ENCODE measurements at places on chromosomes 1 and 21.

GRCh38 chr1:6833804-6834203 is 48.5 kb downstream of the CAMTA1 start:
- no peak for DNase-seq

GRCh38 chr1:47465605-47466004 is 27.8 kb downstream of the FOXD2 start:
- no peak for DNase-seq

DNA sequence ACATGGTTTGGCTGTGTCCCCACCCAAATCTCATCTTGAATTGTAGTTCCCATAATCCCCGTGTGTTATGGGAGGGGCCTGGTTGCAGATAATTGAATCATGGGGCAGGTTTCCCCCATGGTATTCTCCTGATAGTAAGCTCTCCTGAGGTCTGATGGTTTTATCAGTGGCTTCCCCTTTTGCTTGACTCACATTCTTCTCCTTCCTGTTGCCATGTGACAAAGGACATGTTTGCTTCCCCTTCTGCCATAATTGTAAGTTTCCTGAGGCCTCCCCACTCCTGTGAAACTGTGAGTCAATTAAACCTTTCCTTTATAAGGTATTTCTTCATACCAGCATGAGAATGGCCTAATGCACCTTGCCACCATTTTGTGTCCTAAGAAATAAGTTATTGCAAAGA is 415.0 kb downstream of the COL11A1 start:
- no peak for DNase-seq

- peak; percentile 21 for DNase-seq
Measured at GRCh38 chr1:218462116-218462515, 117.0 kb downstream of the TGFB2 start.

- DNase-seq, result no peak
Measured at GRCh38 chr1:185561629-185562028, 172.6 kb upstream of the HMCN1 start.

DNA sequence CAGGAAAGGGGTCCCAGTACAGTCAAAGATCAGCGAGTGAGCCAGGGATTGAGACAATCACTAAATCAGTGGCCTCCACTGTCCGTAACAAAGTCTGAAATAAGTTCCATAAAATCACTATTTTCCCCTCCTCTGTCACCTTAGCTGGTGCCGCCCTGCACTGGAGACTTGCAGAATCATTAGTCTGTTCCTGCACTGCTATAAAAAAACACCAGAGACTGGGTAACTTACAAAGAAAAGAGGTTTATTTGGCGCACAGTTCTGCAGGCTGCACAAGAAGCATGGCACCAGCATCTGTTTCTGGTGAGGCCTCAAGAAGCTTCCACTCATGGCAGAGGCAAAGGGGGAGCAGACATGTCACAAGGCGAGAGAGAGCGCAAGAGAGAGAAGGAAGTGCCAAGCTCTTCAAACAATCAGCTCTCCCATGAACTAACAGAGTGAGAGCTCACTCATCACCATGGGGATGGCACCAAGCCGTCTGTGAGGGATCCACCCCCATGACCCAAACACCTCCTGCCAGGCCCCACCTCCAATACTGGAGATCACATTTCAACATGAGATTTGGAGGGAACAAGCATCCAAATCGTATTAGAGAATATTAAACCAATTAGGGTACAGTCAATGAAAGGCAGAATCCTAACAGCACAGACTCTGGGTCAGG is 129.8 kb upstream of the TIAM1 start:
- DNase-seq, result no peak

DNA sequence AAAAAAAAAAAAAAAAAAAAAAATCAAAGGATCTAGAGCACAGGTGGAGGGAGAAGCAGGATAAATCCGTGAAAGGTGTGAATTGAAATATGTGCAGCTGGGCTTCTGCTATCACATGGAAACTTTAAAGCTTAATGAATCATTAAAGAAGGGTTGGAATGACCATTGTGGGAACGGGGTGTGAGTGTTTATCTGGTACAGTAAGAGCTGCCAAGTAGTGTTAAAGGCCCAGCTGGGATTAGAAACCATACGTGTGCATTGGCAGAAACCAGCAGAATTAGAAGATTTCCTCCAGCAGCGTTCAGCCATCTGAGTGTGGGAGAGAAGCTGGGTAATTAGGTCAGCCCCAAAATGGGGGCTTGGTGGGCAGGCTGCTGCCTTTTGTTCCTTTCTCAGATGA is 13.5 kb downstream of the FALEC start:
- no peak for DNase-seq

- DNase-seq, result peak; percentile 42
Measured at GRCh38 chr1:231039161-231040018, 664 bp downstream of the FAM89A start.

DNA sequence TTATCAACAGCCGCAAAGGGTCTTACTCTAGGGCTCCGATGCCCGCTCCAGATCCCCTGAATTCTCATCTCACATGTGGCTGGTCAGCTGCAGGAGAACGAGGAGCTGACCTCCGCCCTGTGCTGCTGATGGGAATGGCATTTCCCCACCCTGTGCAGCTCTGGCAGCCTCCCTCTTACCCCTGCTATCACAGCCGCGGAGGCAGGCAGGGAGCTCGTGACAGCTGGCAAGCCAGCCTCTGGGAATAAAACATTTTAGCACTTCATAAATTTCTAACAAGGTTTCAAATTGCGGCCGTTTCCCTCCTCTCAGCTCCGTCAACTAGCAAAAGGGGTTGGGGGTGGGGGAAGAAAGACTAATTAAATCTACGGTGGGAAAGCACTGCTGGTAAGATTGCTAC is 81.1 kb downstream of the DSCAM start:
- DNase-seq, result no peak

DNA sequence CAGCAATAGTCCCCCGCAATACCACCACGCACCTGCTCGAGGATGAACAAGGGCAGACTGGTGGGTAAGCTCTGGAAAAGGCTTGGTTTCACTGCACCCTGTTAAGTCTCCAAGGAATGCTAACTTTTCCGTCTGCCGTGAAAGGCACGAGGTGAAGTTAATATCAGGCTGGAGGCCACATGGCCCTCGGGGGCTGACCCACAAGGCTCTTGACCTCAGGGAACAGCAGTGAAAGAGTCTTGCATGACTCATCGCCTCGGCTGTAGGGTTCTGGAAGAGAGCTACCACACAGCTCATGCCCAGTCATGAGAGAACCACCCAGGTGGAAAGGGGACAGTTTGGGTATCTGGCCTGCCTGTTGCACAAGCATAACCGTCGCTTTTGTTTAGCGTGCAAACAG is 24.7 kb downstream of the SCCPDH start:
- DNase-seq, result peak; percentile 37

GRCh38 chr1:12342401-12343003 is 112.7 kb downstream of the VPS13D start:
- peak; percentile 1 for DNase-seq

GRCh38 chr1:173333581-173333980 is 126.5 kb upstream of the TNFSF4 start:
- no peak for DNase-seq

GRCh38 chr1:62198781-62199125 is 4.1 kb downstream of the L1TD1 start:
- no peak for DNase-seq

GRCh38 chr21:34598931-34599400 is 15.9 kb downstream of the RCAN1 start:
- DNase-seq, result no peak

DNA sequence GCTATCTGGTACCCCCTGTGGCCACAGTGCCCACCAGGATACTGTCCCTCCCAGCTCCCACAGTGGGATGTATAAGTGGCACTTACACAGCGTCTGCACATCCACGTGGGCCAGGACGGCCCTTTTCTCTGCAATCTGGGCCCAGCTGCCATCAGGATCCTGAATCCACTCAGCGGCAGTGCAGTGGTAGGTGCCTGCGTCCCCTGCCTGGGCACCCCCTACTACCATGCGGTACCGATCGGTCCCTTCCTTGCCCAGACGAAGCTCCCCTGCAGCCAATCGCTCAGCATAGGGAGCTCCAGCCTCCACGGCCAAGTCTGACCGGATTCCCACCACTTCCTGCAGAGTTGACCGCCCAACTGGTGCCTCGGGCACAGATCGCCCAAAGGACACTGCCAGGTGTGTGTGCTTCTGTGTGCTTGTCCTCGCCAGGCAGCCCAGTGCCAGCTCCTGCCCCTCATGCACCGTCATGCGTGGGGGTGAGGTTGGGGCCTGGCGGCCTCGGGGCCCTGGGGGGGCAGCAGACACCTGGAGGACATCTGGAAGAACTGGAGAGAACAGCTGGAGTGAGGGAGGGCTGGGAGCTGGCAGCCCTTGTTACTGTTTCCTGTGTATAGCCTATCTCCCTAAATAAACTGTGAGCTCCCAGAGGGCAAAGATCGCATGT is 4.7 kb downstream of the IGSF8 start:
- no peak for DNase-seq

GRCh38 chr1:31642366-31642765 is 2.3 kb downstream of the PEF1 start:
- no peak for DNase-seq

DNA sequence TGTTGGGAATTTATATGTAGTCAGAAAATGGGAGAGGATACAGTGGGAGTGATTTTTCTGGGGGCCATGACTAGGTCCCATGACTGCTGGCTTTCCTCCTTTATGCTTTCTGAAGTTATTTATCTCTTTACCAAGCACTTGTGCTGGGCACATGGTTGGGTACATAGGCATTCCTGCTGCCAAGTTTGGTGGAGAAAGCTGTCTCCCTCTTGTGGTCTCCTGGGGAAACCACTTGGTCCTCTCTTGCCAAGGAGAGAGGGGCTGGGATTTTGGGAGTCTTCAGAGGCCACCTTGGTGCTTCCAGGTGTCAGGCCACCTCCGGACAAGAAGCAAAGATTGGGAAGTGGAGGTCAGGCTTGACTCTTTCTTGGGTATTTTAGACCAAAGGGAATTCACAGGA is 120.2 kb upstream of the KCNE2 start:
- DNase-seq, result peak; percentile 71

GRCh38 chr1:110615548-110616130 is 9.5 kb upstream of the KCNA2 start:
- DNase-seq, result peak; percentile 84

GRCh38 chr1:42312576-42313212 is 22.3 kb downstream of the FOXJ3 start:
- no peak for DNase-seq

DNA sequence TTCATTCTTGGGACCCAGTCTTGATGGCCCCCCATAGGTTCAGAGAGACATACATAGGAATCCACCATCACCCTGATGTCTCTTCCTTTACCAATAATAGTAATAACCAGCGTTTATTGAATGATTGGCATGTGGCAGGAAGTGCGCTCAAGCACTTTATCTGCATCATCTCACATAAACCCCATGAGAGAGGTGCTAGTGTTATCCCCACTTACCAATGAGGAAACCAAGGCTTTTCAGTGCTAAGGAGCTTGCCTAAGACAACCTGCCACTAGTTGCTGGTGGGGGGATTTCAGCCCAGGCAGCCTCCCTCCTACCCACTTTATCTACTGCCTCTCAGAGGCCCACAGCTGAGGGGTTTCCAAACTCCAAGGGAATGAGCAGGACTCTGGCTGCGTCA is 7.7 kb downstream of the LGR6 start:
- DNase-seq, result no peak
